Hypothalamus (tissue), 51 donors: ENCODE measurements at places on chromosomes 6 and 20.

DNA sequence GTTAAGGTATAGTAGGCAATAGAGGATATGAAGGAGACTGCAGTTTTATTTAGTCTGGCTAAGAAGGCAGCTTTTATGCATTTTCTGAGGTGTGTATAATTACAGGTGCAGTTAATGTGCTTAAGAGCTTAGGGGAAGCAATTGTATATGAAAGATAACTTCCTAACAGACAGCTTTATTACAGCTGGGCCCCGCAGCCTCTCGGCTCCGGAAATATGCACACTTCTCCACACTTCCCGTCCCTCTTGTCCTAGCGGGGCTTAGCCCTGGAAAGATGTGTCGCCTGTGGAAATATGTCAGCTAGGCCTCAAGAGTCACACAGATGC is 178.4 kb upstream of the ARID1B start:
- DNase-seq: no peak

GRCh38 chr20:43658069-43658722 is 8.7 kb upstream of the MYBL2 start:
- DNase-seq: no peak

DNA sequence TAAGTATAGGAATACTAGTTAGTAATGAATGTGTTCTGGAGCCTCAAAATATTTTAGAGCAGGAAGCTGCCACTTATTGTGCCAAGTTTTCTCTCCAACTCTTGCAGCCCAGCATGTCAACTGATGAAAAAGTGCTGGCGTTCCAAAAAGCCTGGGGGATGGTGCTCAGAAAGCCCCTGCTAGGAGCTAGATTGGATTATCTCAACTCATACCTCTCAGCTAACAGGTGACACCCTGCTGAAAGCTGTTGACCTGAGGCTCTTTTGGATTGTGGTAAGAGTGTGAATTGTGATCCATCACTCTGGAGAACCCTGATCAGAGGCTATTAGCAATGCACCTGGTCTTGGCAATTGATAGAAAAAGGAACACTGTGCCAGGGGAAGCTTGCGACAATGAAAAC is 580.4 kb downstream of the EYS start:
- DNase-seq: no peak

DNA sequence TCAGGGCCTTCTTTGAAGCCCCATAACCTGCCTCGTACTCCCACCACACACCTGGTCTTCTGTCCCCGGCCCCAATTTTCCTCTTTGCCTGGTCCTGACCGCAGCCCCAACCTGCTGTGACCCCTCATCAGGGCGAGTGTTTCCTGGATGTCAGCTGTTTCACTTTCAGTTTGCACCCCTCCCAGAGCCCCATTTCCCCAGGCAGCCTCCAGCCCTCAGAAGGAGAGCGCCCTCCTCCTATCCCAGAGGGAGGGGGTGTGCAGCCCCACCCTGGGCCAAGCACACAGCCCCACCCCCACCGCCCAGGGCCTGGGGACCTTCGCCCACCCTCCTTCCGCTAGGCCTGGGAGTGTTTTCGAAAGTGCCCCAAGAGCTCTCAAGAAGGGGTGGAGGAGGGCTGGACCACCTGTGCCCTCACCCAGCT is 1.5 kb downstream of the BAK1 start:
- no peak for DNase-seq

- no peak for DNase-seq
These were observed 3.8 kb downstream of the TOMM34 start for GRCh38 chr20:44956410-44956809.

GRCh38 chr6:128244751-128245405 is 275.5 kb downstream of the PTPRK start:
- no peak for DNase-seq

- DNase-seq: no peak
These were observed 74.9 kb upstream of the TOX2 start for GRCh38 chr20:43839793-43840199.

GRCh38 chr6:129774697-129775447 is 64.9 kb upstream of the ARHGAP18 start:
- DNase-seq: peak; percentile 68

GRCh38 chr20:44009679-44009992 is 95.0 kb downstream of the TOX2 start:
- DNase-seq: no peak

- DNase-seq: no peak
These were observed 71.9 kb upstream of the SULF2 start for GRCh38 chr20:47857187-47857568.

DNA sequence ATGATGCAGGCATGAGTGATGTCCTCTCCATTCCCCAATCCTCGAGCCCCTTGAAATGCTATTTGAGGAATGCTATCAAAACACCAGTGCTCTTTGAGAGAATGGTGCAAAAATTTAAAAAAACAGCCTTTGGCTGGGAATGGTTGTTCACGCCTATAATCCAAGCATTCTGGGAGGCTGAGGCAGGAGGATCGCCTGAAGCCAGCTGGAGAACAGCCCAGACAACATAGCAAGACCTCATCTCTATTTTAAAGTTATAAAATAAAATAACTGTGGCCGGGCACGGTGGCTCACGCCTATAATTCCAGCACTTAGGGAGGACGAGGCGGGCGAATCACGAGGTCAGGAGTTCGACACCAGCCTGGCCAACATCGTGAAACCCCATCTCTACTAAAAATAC is 4.2 kb upstream of the VARS1 start:
- no peak for DNase-seq

- DNase-seq: no peak
These were observed 65.5 kb downstream of the SMOC2 start for GRCh38 chr6:168506460-168506859.

DNA sequence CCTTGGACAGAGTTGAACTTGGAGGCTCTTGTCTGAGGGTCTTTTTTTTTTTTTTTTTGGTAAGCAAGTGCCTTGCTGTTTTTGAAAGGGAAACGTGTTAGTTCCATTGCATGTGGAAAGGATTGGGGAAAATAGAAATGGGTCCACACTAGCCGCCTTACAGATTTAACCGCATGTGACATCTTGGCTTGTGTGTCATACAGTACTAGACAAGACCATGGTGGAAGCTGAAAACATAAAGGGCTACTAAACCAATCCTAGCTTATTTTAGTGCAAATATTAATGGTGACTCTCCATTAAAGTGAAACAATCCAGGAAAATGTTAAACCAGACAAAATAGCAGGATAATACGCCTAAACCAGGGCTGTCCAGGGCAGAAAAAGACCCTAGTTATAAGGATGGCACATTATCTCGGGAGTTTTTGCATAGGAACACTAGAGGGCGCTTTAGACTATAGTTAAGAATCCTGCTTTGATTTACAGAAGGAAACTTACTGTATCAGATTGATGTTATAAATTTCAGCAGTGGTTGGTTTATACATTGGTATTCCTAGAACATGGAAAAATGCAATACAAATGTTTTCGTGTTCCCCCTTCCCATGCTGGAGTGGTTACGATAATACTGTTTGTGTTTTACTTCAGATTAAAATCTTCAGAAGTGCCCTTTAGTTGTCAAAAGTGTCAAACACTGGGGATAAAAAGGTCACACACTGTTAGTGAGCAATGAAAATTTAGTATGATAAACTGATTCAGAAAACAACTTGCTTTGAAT is 59.8 kb upstream of the DEK start:
- DNase-seq: no peak

- DNase-seq: no peak
These were observed 160.2 kb downstream of the DST start for GRCh38 chr6:56482525-56482924.

DNA sequence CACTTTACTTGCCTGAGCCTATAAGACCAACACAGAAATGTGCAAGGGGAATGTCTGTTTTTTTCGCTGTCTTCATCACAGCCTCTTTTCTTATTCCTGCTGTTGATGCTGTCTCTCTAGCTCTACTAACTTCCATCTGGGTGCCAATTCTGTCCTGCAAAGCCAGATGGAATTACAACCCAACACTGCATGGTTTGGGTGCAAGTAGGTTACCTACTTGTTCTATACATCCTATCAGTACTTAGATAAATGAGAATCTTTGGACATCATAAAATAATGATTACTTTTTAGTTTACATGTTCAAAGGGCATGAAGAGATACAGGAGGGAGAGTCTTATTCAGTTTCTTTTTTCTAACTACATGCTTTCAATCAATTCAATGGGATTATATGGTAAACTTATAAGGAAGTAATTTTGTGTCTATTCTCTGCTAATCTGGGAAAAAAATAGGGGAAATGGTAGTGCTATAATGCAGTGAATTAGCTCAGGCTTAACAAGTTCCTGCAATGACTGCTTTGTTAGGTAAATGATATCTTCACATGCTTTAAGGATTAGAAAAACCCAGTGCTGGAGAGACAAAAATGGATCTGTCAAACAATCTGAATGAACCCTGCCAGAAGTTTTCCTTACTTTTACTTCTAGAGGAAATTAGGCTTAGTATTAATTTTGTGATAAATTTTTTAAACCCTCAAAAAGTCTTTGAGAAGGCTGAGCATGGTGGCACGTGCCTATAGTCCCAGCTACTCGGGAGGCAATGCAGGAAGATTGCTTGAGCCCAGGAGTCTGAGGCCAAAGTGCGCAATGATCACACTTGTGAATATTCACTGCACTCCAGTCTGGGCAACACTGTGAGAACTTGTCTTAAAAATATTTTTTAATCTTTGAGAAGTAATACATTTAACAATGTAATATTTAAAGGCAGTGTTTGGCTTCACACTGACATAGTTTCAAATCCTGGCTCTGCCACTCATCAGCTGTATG is 86.5 kb upstream of the E2F3 start:
- DNase-seq: no peak

DNA sequence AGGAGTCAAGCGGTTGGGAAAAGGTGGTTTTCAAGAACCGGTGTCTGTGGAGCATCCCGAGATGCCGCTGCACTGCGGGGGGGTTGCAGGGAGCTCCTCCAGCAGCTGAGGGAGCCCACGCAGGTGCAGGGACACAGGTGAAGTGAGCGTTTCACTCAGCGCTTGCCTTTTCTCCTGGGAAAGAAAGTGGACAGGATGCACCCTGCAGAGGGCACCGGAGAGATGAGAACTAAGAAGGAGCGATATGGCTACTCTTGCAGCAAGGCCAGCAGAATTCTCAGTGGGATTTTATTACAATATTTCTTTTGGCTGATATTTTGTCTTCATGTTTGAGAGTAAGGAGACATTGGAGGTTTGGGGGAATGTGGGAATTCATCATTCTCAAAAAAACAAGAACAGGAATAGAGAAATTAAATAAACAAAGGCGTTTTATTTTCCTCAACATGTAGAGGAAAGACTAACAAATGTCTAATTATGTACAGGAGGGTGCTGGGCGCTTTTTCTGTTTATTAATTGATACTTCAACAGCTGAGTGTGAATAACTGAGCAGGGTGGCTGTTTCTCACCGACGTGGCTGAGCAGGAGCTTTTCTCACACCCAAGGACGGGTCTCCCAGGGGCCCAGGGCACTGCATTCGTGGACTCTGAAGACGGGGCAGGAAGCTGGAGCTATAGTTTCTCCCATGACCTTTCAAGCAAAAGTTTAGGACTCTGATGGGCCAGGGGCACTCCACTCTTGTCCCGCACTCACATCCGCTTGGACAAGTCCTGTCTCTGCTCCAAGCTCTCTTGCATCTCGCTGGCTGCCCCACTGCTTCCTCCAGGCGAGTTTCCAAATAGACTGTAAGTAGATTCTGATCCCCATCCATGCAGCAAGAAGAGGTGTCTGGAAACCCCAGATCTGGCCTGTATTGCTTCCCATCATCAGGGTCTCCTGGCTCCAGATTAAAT is 176.1 kb downstream of the SMOC2 start:
- no peak for DNase-seq

DNA sequence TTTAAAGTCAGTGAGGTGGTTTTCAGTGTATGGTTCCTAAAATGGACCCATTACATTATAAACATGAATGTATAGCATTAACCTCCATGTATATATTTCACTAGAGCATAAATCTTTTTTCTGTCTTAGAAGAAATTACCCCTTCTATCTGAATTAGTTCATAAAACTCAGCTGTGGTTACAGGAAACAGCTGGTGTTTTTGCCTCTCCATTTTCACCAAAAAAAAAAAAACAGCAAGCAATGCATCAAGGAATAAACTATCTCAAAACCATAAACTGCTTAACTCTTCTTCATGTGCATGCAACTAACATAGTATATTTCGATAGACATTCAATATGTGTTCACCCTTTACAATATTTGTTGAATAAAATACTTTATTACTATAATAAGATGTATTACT is 40.2 kb downstream of the MOXD1 start:
- DNase-seq: no peak

- no peak for DNase-seq
These were observed 132.1 kb upstream of the KCNG1 start for GRCh38 chr20:51154708-51155690.

DNA sequence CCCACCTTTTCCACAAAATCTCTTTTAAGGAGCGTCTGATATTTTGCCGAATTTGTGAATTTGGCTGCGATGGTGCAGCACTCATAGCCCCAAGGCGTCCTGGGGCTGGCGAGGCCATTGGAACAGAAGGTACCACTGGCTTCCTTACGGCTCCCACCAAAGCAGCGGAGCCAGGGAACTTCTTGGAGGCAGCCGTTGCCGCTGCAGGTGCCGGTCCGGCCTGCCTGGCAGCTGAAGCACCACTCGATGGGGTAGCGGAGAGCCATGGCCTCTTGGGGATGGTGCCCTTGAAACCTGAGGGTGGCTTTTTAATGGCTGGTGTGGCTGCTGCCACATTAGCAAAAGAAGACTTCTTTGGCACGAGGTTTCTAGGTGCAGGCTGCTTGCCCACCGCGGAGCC is 29.8 kb downstream of the DIDO1 start:
- DNase-seq: no peak

DNA sequence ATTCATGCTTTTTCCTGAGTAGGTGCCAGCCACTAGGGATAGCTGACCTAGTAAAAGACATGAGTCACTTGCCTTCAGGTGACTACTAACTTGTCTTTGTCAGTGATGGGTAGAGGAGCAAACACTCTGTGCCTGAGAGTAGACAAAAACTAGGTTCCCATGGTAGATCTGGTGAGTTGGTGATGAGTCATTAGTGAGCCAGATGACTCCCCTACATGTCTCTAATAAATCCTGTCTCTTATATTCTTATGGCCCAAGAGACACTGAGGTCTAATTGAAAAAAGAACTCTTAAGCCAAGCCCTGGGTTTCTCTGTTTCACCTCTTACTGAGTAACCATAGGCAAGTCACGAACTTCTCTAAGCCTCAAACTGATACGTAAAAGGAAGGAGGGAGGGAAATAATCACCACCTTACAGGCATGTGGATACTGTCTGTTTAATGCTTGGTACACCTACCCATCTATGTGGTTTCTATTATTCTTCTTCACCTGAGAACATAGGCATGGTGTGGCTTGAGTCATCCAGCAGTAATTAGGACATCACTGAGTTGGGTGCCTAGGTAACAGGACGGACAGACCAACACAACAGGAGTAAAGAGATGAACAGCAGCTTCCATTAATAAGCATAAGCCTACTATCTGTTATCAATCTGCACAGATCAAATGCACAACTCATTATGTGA is 20.3 kb downstream of the TTPAL start:
- DNase-seq: no peak

- no peak for DNase-seq
These were observed 8.2 kb downstream of the FAM135A start for GRCh38 chr6:70421509-70421908.

- DNase-seq: no peak
These were observed 3.2 kb upstream of the DEF6 start for GRCh38 chr6:35294308-35294945.

GRCh38 chr6:149273318-149273717 is 44.2 kb upstream of the TAB2 start:
- no peak for DNase-seq

GRCh38 chr6:133892813-133893691 is 4.1 kb downstream of the TCF21 start:
- DNase-seq: no peak
